ENCODE measurements at places on chromosomes 16 and 17.

DNA sequence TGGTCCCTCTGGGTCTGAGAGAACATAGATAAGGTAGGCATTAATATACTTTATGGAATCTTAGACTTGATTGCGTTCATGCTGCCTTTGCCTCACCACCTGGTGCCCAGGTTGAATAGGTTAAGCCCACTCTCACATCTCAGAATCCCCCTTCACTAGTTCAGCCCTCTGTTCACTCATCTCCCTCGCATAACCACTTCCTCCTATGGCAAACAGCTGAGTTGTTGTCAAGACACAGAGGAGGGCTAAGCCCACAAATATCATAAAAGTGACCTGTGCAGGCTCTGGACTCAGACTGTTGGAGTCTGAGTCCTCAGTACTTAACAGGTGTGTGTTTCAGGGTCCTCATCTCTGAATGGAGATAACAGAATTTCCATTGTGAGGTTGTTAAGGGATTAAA lies 55.7 kb downstream of the GOSR1 start:
- no peaks in the 10 kb centered on the region for H3K4me1 ChIP-seq
- H3K4me3 ChIP-seq = no peak overlapping the region
- no peak for DNase-seq
- H3K27me3 ChIP-seq = no peaks in the 10 kb centered on the region
- H3K36me3 ChIP-seq = no peaks in the 10 kb centered on the region

- H3K36me3 ChIP-seq = no peaks in the 10 kb centered on the region
- DNase-seq = no peak
- H3K27ac ChIP-seq = no peak overlapping the region
- H3K4me3 ChIP-seq = no peak overlapping the region
- H3K4me1 ChIP-seq = no peaks in the 10 kb centered on the region
These were observed 16.4 kb upstream of the SEC14L1 start for GRCh38 chr17:77124192-77124889.

DNA sequence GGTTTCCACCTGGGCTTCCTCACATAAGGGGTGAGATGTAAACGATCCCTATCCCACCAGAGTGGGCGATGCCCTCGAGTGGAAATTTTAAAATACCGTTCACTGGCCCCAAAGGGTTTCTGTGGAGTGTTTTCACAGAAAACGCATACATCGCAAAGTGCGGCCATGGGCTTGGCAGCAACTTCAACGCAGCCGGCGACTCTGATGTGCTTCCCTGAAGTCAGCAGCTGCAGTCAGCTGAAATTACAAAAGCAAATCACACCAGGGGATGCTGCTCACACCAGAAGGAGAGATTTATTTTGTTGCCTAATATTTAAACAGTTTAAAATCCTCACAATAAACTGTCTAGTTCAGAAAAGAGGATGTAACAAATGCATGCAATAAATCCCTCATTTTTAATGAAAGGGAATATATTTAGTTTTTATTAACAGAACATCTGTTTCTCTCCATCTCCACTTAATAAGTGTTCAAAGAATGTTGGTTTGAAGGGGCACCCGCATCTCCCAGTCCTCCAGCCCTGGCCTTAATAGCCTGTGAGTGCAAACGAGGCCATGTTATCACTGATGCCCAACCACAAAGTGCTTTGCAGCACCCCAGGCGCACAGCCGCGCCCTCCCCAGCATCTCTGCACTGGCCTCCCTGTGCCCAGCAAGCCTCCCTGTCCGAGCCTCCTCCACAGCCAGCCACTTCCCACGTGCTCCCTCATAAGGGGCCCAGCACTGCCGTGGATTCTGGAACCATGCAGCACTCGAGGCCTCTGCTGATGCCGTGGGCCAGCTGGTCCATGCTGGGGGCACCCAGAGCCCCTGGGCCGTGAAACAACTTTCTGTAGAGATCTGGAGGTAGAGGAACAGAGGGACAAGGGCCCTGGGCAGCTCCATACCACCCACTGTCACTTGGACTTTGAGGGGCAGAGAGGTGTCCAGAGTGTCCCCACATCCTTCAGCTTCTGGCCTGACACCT lies 17.3 kb upstream of the XYLT2 start:
- no peaks in the 10 kb centered on the region for H3K36me3 ChIP-seq
- H3K27me3 ChIP-seq = no peaks in the 10 kb centered on the region
- H3K4me1 ChIP-seq = no peaks in the 10 kb centered on the region
- no peak for DNase-seq
- H3K27ac ChIP-seq = no peak overlapping the region

DNA sequence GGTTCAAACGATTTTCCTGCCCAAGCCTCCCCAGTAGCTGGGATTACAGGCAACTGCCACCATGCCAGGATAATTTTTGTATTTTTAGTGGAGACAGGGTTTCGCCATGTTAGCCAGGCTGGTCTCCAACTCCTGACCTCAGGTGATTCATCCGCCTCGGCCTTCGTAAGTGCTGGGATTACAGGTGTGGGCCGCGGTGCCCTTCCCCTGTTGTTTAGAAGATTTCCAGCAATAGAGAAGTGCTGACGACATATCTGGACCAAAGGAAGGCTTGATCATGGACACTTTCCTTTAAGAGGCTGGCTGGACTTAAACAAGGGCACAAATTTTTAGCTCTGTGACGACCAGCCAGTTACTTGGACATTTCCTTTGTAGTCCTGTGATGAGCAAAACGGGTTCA lies 1.3 kb upstream of the MT1M start:
- H3K4me3 ChIP-seq = no peak overlapping the region
- H3K36me3 ChIP-seq = no peaks in the 10 kb centered on the region
- H3K4me1 ChIP-seq = peaks cover 2% of the 10 kb centered on the region
- peaks cover 89% of the 10 kb centered on the region for H3K27me3 ChIP-seq

DNA sequence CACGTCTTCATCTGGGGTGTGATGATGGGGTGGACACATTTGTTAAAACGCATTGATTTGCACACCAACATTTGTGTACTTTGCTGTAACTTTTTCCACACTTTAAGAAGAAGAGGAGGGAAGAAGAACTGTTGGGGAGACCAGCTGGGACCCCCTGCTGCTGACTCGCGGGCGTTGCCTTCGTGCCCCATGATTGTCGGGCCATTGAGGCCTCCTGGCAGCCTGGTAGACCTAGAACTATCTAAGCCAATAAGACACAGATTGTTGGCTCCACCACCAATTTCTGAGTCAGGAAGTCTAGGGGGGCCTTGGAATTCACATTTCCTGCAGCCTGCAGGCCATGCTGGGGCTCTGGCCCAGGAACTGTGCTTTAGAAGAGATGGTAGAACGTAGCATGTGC lies 105.5 kb downstream of the TNFRSF13B start:
- no peaks in the 10 kb centered on the region for H3K36me3 ChIP-seq
- no peak overlapping the region for H3K4me3 ChIP-seq
- no peak for DNase-seq
- H3K27ac ChIP-seq = no peak overlapping the region

DNA sequence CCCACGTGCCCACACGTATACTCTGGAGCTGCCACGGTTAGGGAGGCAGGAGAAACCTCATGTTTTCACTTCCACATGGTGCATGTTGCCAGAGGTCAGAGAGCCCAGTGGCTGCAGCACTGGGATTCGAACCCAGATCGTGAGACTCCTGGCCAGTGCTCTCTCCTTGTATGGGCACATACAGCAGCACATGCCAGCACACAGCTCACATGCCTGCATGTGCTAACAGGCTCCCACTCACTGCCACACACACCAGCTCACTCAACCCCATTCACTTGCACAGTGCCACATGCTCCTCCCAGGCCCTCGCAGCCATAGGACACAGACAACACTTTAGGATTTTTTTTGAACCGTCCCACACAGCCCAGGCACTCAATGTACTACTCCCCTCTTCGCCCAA lies 49.5 kb upstream of the MRPS23 start:
- no peak overlapping the region for H3K4me3 ChIP-seq
- H3K27ac ChIP-seq = no peak overlapping the region

DNA sequence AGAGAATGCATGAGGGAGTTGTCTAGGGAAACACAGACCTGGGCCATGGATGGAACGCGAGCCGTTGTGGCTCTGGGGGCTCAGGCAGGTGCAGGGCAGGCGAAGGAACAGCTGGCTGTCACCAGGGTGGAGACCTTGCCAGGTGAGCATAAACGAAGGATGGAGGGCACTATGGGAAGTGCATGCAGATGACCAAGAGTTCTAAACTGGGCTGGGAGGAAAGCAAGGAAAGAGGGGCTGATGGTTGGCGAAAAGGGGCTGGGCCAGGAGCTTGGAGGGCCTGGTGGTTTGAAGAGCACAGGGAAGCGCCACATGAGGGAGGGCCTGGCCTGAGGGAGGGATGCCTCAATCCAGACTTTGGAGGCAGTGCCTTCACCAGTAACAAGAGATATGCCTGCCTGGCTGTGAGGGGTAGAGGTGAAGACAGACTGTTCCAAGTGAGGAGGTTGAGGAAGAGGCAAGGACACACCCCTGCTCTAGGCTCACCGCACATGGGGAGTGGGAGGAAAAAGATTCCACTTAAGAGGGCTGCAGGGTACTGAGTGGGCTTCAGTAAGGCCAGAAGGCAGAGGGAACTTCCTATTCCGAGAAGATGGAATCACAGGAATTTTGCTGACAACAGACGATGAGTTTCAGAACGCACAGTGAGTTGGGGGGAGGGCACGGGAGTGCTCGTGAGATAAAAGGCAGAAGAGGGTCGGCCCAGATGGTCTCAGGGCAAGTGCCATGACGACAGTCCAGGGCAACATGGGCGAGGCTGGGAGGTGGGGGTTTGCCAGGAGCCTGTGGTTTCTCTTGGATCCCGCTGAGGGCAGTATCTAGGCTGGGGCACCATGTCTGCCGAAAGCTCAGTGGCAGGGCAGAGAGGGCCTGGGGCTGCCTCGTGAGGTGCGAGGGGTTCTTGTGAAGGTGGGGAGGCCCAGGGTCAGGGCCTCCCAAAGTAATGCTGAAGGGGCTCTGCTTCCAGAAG lies 20.6 kb downstream of the B9D1 start:
- no peaks in the 10 kb centered on the region for H3K36me3 ChIP-seq
- DNase-seq = no peak
- peaks cover 8% of the 10 kb centered on the region for H3K4me1 ChIP-seq
- H3K4me3 ChIP-seq = no peak overlapping the region
- no peaks in the 10 kb centered on the region for H3K27me3 ChIP-seq
- H3K27ac ChIP-seq = no peak overlapping the region

- H3K4me3 ChIP-seq = no peak overlapping the region
- no peaks in the 10 kb centered on the region for H3K36me3 ChIP-seq
- no peaks in the 10 kb centered on the region for H3K27me3 ChIP-seq
- H3K4me1 ChIP-seq = peaks cover 4% of the 10 kb centered on the region
- no peak overlapping the region for H3K27ac ChIP-seq
These were observed 759.1 kb upstream of the RBFOX1 start for GRCh38 chr16:6573577-6573976.

- DNase-seq = no peak
- no peak overlapping the region for H3K27ac ChIP-seq
- H3K36me3 ChIP-seq = no peaks in the 10 kb centered on the region
- no peak overlapping the region for H3K4me3 ChIP-seq
- H3K27me3 ChIP-seq = no peaks in the 10 kb centered on the region
These were observed 502.7 kb upstream of the HSBP1 start for GRCh38 chr16:83305092-83305491.

DNA sequence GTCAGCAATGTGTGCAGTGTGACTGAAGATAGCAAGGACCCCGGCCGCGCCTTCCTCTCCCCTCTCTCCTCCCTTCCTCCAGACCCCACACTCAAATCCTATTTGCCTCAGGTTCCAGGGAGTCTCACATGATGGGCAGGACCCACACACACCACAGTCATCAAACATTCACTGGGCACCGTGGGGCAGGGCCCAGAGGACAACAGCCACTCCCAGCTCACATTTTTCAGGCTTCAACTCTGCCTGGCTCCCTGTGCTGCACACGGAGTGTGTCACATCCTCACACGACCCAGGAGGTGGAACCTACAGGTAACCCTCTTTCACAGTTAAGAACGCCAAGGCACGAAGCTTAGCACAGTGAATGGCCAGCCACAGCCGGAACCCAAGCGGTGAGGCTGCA lies 30.5 kb downstream of the PEMT start:
- H3K27ac ChIP-seq = no peak overlapping the region
- no peak overlapping the region for H3K4me3 ChIP-seq
- H3K27me3 ChIP-seq = no peaks in the 10 kb centered on the region
- H3K4me1 ChIP-seq = peaks cover 5% of the 10 kb centered on the region

GRCh38 chr16:19701091-19701490 lies 16.9 kb downstream of the KNOP1 start:
- H3K4me3 ChIP-seq = no peak overlapping the region
- DNase-seq = no peak
- H3K4me1 ChIP-seq = no peaks in the 10 kb centered on the region
- no peak overlapping the region for H3K27ac ChIP-seq
- no peaks in the 10 kb centered on the region for H3K27me3 ChIP-seq
- peaks cover 35% of the 10 kb centered on the region for H3K36me3 ChIP-seq

GRCh38 chr17:71869841-71870545 lies 250.8 kb upstream of the SOX9 start:
- DNase-seq = no peak
- H3K36me3 ChIP-seq = no peaks in the 10 kb centered on the region
- no peak overlapping the region for H3K27ac ChIP-seq
- H3K4me3 ChIP-seq = no peak overlapping the region

GRCh38 chr17:35577830-35578196 lies 558 bp downstream of the PEX12 start:
- no peaks in the 10 kb centered on the region for H3K36me3 ChIP-seq
- H3K4me3 ChIP-seq = peak overlapping the region; percentile 94
- H3K27me3 ChIP-seq = no peaks in the 10 kb centered on the region
- H3K4me1 ChIP-seq = no peaks in the 10 kb centered on the region
- no peak for DNase-seq

- H3K36me3 ChIP-seq = no peaks in the 10 kb centered on the region
- H3K27ac ChIP-seq = no peak overlapping the region
- peaks cover 8% of the 10 kb centered on the region for H3K4me1 ChIP-seq
- H3K27me3 ChIP-seq = peaks cover 14% of the 10 kb centered on the region
- H3K4me3 ChIP-seq = no peak overlapping the region
These were observed 275.5 kb upstream of the IRX5 start for GRCh38 chr16:54655121-54655590.

GRCh38 chr17:6799738-6800137 lies 23.7 kb downstream of the FBXO39 start:
- no peak overlapping the region for H3K27ac ChIP-seq
- H3K27me3 ChIP-seq = no peaks in the 10 kb centered on the region
- no peaks in the 10 kb centered on the region for H3K36me3 ChIP-seq
- peaks cover 1% of the 10 kb centered on the region for H3K4me1 ChIP-seq

- no peak overlapping the region for H3K27ac ChIP-seq
- DNase-seq = no peak
- no peaks in the 10 kb centered on the region for H3K27me3 ChIP-seq
These were observed 210.0 kb upstream of the DYNLRB2 start for GRCh38 chr16:80330803-80331202.

DNA sequence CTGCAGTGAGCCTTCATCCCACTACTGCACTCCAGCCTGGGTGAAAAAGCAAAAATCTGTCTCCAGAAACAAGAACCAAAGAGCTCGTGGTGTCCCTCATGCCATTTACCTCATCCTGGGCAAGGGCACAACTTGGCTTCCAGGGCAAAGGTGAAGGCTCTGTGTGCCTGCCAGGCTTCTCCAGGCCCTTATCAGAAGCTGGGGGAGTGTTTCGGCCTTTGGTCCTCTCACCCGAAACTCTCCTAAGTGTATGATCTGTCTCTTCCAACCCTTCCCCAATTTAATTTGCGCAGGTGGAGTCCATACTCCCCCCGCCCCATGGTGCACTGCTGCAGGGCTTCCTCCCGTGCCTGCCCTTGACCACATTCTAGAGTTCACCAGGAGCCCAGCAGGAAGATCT lies 1.1 kb downstream of the CES2 start:
- no peak for DNase-seq
- 0 out of 2 replicates have a peak, but pooled peaks cover 2% of the 10 kb centered on the region for H3K4me1 ChIP-seq

- no peak overlapping the region for H3K27ac ChIP-seq
- no peaks in the 10 kb centered on the region for H3K4me1 ChIP-seq
- no peaks in the 10 kb centered on the region for H3K36me3 ChIP-seq
- H3K27me3 ChIP-seq = peaks cover 80% of the 10 kb centered on the region
- H3K4me3 ChIP-seq = peak overlapping the region; percentile 18
- no peak for DNase-seq
These were observed 2.6 kb downstream of the HNF1B start for GRCh38 chr17:37742116-37742761.

All from iPS DF 6.9 (cell line).